Fibroblast of the aortic adventitia (primary cell): ENCODE measurements at places on chromosomes 4 and X. TPM values are rescaled to one million over a fixed set of nuclear protein-coding genes. Genes with fewer than 3 reads are reported as not detected.

CXorf49B gene
- not detected in 2 replicates for total RNA-seq

ZNF674 gene
- total RNA-seq = 5.2 and 6.0 TPM in 2 replicates

PHKA1 gene
- total RNA-seq = 3.5 and 4.7 TPM in 2 replicates

DNAAF6 gene
- not detected in 2 replicates for total RNA-seq

TRAM1L1 gene
- 3.2 and 4.3 TPM in 2 replicates for total RNA-seq

TMPRSS11B gene
- total RNA-seq = not detected in 2 replicates

IL1RAPL2 gene
- total RNA-seq = 0.27 TPM in 1 of 2 replicates, not detected in the other
